Left renal pelvis (tissue), 4 donors: ENCODE measurements at places on chromosomes 5 and 9.

- no peak for DNase-seq
Measured at GRCh38 chr5:150604010-150604409, 36.5 kb upstream of the SYNPO start.

- no peak for DNase-seq
Measured at GRCh38 chr5:16382047-16382446, 83.6 kb downstream of the ZNF622 start.

GRCh38 chr5:34923694-34924461, 5.5 kb upstream of the DNAJC21 start:
- no peak for DNase-seq

GRCh38 chr9:111622626-111623025, 8.5 kb upstream of the DNAJC25 start:
- DNase-seq: no peak

- no peak for DNase-seq
Measured at GRCh38 chr9:112433499-112434392, 52.9 kb upstream of the KIAA1958 start.

DNA sequence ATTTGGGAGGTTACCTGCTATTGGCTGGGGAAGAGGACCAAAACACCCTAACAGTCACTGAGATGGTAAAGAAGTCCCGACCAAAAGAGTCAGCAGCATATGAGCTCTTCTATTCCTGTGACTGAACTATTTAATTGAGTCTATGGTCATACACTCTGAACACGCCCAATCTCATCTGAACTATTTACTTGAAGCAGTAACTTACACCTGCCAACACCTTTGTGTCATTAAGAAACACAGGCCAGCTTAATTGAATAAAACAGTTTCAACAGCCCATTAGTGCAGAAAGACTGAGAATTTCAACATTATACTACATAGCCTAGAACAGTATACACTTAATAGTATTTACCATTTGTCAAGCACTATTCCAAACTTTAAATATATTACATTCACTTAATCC, 47.8 kb downstream of the NR6A1 start:
- DNase-seq: no peak
